H9 (cell line): ENCODE measurements at places on chromosomes 1 and 21. TPM values are rescaled to one million over a fixed set of nuclear protein-coding genes. Genes with fewer than 3 reads are reported as not detected.

The KLHDC7A gene
- 11.4 and 11.6 TPM in 2 replicates for total RNA-seq

The IL12RB2 gene
- total RNA-seq: 0.77 and 0.88 TPM in 2 replicates

The SLC16A4 gene
- 0.17 TPM in 1 of 2 replicates, not detected in the other for total RNA-seq

The DMRTA2 gene
- total RNA-seq: 0.07 and 0.11 TPM in 2 replicates

The ZBTB37 gene
- total RNA-seq: 10.6 and 12.0 TPM in 2 replicates

The OR6N1 gene
- total RNA-seq: not detected in 2 replicates

GRCh38 chr1:15621975-15622374 is 4.7 kb downstream of the DDI2 start:
- H3K36me3 ChIP-seq: peaks cover 10% of the 10 kb centered on the region
- DNase-seq: no peak
- H3K4me3 ChIP-seq: no peak overlapping the region
- H3K27me3 ChIP-seq: no peaks in the 10 kb centered on the region
- no peaks in the 10 kb centered on the region; the same call in 1 of the 2 replicates for H3K4me1 ChIP-seq

DNA sequence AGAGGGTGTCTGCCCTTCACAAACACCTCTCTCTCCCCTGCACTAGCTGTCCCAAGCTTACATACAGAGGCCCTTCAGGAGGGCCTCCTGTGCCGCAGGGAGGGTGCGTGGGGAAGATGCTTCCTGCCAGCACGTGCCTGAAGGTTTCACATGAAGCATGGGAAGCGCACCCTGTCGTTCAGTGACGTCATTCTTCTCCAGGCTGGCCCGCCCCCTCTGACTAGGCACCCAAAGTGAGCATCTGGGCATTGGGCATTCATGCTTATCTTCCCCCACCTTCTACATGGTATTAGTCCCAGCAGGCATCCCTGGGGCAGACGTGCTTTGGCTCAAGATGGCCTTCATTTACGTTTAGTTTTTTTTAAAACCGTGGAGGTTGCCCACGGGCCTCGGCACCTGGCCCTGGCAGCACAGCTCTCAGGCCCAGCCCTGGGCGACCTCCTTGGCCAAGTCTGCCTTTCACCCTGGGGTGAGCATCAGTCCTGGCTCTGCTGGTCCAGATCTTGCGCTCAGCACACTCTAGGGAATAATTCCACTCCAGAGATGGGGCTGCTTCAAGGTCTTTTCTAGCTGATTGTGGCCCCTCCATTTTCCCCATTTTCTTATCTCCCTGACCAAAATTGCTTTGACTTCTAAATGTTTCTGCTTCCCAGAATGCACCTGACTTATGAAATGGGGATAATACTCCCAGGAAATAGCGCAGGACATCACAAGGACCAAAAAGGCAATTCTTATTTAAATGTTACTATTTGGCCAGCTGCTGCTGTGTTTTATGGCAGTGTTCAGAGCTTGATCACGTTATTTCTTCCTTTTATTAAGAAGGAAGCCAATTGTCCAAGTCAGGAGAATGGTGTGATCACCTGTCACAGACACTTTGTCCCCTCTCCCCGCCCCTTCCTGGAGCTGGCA is 6.1 kb downstream of the NPPA start:
- no peaks in the 10 kb centered on the region for H3K27me3 ChIP-seq
- no peak overlapping the region for H3K4me3 ChIP-seq
- H3K27ac ChIP-seq: no peak overlapping the region
- no peaks in the 10 kb centered on the region for H3K4me1 ChIP-seq
- peaks cover 91% of the 10 kb centered on the region for H3K36me3 ChIP-seq
- no peak for DNase-seq

- DNase-seq: no peak
- H3K27ac ChIP-seq: no peak within 1 kb of the TSS
- no peaks in the 10 kb centered on the region for H3K27me3 ChIP-seq
- H3K36me3 ChIP-seq: 0 out of 2 replicates have a peak, but pooled peaks cover 2% of the 10 kb centered on the region
Observed at GRCh38 chr21:43864962-43865539, at the start of gene AGPAT3. Gene AGPAT3, plus strand, starts transcription at chr21:43865223. Its CDS starts 94,459 bp downstream, at chr21:43959682.

The TCEA3 gene
- 0.29 and 0.37 TPM in 2 replicates for total RNA-seq

GRCh38 chr1:186498695-186499389 is 37.9 kb upstream of the PDC start:
- H3K27ac ChIP-seq: no peak overlapping the region
- no peaks in the 10 kb centered on the region; the same call in 1 of the 2 replicates for H3K4me1 ChIP-seq
- no peak for DNase-seq
- H3K27me3 ChIP-seq: no peaks in the 10 kb centered on the region

DNA sequence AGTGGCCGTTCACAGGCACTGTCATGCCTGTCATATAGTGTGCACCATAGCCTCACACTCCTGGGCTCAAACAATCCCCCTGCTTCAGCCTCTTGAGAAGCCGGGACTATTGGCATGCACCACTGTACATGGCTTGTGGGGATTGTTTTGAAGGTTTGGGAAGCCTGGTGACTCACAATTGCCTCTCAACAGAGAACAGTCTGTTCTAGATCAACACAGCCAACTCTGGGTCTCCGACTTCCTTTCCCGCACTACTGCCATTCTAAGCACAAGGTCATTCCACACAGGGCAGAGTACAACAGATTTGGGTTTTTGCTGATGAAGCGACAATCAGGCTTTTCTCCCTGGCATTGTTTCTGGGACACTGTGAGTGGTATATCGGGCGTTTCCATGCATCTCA is 15.5 kb upstream of the AHCTF1 start:
- H3K4me3 ChIP-seq: no peak overlapping the region
- no peak for DNase-seq
- H3K4me1 ChIP-seq: no peaks in the 10 kb centered on the region
- H3K36me3 ChIP-seq: peaks cover 26% of the 10 kb centered on the region
- H3K27ac ChIP-seq: no peak overlapping the region

The TCHHL1 gene
- not detected in 2 replicates for total RNA-seq

The CAMK2N1 gene
- total RNA-seq: 0.97 and 1.2 TPM in 2 replicates

GRCh38 chr1:19045898-19046880 is 89.7 kb upstream of the IFFO2 start:
- no peaks in the 10 kb centered on the region for H3K36me3 ChIP-seq
- peak; percentile 21 for DNase-seq
- H3K27ac ChIP-seq: no peak overlapping the region

- peak; percentile 95 for DNase-seq
- no peak overlapping the region for H3K27ac ChIP-seq
- H3K36me3 ChIP-seq: no peaks in the 10 kb centered on the region
- no peaks in the 10 kb centered on the region for H3K27me3 ChIP-seq
- H3K4me3 ChIP-seq: peak overlapping the region; percentile 53
Observed at GRCh38 chr1:31394584-31395193, 18.3 kb upstream of the SERINC2 start.

- no peaks in the 10 kb centered on the region; the same call in 1 of the 2 replicates for H3K4me1 ChIP-seq
- DNase-seq: peak; percentile 96
- no peaks in the 10 kb centered on the region for H3K36me3 ChIP-seq
- H3K4me3 ChIP-seq: peak overlapping the region; percentile 78
Observed at GRCh38 chr1:44819608-44820327, 11.4 kb downstream of the BTBD19 start.

DNA sequence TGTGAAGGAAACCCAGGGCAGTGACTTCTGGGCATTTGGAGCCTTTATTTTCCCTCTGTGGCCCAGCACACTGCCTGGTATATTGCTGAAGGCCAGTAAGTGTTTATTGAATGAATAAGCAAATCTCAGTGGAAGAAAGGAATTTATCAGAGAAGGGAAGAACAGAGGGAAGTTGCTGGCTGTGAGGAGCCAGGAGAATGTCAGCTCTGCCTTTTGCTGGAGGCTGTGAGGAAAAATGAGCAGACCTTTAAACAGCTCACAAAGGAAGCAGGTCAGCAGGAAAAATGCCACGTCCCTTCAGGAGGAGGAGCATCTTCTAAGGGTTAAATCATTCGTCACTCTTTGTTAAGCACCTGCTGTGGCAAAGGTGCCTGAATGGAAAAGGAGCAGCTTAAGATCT is 75.9 kb downstream of the GIPC2 start:
- peak; percentile 32 for DNase-seq
- H3K4me1 ChIP-seq: no peaks in the 10 kb centered on the region
- peaks cover 2% of the 10 kb centered on the region; the same call in 1 of the 2 replicates for H3K27me3 ChIP-seq

The CA14 gene
- total RNA-seq: 42.0 and 43.2 TPM in 2 replicates

DNA sequence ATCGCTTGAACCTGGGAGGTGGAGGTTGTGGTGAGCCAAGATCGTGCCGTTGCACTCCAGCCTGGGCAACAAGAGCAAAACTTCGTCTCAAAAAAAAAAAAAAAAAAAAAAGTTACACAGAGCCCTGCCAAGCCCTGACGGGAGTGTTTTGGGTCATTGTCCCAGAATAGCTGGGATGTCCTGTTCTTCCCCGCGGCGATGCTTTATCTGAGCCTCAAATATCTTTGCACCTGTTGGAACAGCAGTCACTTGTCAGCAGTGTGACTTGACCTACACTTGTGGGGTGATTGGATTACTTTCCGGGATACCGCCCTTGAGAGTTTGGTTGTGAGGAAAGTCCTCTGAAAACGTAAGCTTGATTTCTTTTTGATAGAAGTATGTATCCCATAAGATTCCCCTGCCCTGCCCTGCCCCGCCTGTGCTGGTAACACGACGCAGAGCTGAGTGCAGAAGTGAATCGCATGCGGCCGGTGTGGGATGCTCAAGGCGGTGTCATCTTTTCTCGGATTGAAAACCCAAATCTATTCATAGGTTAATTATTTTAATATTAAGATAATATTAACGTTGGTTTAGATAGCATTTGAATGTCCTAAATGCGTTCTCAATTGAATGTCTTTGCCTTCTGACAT is 50.9 kb downstream of the PCNT start:
- DNase-seq: no peak
- no peak overlapping the region for H3K27ac ChIP-seq
- no peaks in the 10 kb centered on the region for H3K4me1 ChIP-seq
- no peaks in the 10 kb centered on the region for H3K27me3 ChIP-seq
- H3K4me3 ChIP-seq: no peak overlapping the region

- H3K36me3 ChIP-seq: peaks cover 8% of the 10 kb centered on the region
- no peak for DNase-seq
- H3K4me1 ChIP-seq: no peaks in the 10 kb centered on the region
- no peak overlapping the region for H3K27ac ChIP-seq
Observed at GRCh38 chr21:38637161-38637560, 138.9 kb upstream of the ERG start.

DNA sequence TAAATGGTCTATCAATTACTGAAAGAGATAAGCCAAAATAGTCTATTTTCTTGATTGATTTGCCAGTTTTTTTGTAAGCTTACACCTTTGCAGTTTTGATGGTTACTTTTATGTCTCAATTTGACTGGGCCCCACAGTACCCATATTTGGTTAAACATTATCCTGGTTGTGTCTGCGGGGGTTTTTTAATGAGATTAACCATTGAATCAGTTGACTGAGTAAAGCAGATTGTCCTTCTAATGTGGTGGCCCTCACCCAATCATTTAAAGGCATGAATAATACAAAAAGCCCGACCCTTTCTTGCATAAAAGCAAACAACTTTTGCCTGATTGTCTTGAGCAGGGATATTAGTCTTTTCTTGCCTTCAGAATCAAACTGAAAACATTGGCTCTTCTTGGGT is 650.0 kb upstream of the RGS18 start:
- peaks cover 4% of the 10 kb centered on the region; the same call in 1 of the 3 replicates for H3K36me3 ChIP-seq
- no peaks in the 10 kb centered on the region for H3K4me1 ChIP-seq
- no peak overlapping the region for H3K27ac ChIP-seq
- DNase-seq: no peak

DNA sequence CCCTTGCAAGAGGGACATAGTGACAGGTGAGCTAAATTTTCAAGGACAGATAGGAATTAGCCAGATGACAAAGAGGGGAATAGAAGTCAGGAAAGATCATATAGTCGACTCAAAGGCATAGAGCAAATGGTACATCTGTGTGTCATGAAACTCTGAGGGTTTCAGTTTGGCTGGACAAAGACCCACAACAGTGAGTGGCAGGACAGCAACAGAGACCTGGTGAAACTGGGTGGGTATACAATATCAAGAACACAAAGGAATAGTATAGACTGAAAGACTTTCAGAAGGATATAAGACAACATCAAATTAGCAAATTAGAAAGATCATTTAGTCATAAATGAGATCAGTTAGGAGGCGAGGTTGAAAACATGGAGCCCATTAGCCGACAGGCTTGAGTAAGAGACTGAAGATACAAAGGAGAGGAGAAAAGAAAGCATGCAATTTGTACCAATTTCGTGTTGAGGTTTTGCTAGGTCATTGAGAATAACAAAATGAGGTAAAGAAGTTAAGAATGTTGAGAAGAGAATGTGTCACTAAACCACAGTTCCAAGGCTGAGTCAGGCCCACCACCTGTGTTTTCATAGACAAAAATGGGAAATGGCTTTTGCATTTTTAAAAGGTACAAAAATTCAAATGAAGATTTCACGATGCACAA is 213.8 kb downstream of the HHIPL2 start:
- H3K27me3 ChIP-seq: no peaks in the 10 kb centered on the region
- no peak for DNase-seq
- H3K27ac ChIP-seq: no peak overlapping the region
- no peak overlapping the region for H3K4me3 ChIP-seq
- H3K36me3 ChIP-seq: no peaks in the 10 kb centered on the region
